Esophagus squamous epithelium (tissue), 5 donors: ENCODE measurements at places on chromosomes 16 and 17.

DNA sequence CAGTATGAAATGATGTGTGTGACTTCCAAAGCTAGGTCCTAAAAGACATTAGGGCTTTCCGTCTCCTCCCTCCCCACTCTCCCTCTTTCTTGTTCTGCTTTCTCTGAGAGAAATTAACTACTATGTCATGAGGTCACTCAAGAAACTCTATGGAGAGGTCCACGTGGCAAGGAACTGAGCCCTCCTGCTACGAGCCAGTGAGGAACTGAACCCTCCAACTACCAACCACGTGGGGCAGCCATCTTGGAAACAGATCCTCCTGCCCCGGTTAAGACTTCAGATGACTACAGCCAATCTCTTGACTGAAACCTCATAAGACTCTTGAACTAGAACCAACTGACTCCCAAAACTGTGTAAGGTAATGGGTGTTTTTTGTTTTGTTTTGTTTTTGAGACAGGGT, 4.2 kb upstream of the ALOX15 start:
- DNase-seq: no peak

GRCh38 chr16:63283721-63284120, 1247.5 kb upstream of the CDH8 start:
- DNase-seq: no peak

DNA sequence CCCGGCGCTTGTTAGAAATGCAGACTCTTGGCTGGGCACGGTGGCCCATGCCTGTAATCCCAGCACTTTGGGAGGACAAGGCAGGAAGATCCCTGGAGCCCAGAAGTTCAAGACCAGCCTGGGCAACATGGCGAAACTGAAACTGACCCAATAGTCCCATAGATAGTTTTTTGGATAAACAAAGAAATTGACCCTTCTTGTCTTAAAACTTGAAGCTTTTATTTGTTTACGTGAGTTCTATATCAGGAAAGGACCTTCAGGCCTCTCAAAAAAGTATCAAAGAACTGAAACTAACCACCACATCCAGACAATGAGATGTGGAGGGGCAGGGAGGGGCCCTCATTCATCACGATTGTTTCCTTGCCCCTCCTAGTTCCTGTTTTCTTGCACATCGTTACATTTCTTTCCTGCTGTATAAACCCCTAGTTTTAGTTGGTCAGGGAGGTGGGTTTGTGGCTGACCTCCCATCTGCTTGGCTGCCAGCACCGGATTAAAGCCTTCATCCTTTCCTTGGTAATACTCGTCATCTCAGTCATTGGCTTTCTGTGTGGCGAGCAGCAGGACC, 29.9 kb upstream of the PRM1 start:
- no peak for DNase-seq

GRCh38 chr17:78072961-78073360, 55.6 kb downstream of the TMC6 start:
- DNase-seq: no peak

- no peak for DNase-seq
Observed at GRCh38 chr17:79046197-79046915, 22.4 kb downstream of the C1QTNF1 start.

DNA sequence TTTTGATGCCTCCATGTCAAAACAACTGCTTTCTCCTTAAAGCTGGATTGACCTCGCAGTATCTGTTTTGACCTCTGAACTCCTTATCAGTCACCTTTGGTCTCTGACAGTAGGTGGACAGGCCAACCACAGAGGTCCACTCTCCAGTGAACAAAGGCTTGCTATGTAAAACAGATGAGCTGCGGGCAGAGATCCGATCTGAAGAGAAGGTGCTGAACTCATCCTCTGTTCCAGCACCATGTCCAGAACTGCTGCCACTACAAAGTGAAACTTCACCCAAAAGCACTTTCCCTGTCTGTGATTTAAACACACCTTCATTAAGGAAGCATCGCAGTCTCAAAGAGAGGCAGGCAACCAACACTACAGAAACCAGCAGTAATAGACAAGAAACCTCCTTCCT, 117.3 kb upstream of the CORO6 start:
- DNase-seq: no peak

- DNase-seq: no peak
Observed at GRCh38 chr17:45573924-45574770, 83.6 kb upstream of the PLEKHM1 start.
